ENCODE measurements at places on chromosomes 3 and 15. TPM values are rescaled to one million over a fixed set of nuclear protein-coding genes. Genes with fewer than 3 reads are reported as not detected.
A peak's percentile ranks its signal among the peaks of the same experiment; 100 is the strongest.

- no peak for DNase-seq
Observed at GRCh38 chr15:44307712-44308111, 19.2 kb downstream of the GOLM2 start.

Gene CAMKV
- not detected for total RNA-seq

- no peak for DNase-seq
Observed at GRCh38 chr3:70822669-70823068, 510.2 kb upstream of the MDFIC2 start.

- peak; percentile 15 for DNase-seq
Observed at GRCh38 chr15:101499863-101500713, 10.6 kb upstream of the PCSK6 start.

DNA sequence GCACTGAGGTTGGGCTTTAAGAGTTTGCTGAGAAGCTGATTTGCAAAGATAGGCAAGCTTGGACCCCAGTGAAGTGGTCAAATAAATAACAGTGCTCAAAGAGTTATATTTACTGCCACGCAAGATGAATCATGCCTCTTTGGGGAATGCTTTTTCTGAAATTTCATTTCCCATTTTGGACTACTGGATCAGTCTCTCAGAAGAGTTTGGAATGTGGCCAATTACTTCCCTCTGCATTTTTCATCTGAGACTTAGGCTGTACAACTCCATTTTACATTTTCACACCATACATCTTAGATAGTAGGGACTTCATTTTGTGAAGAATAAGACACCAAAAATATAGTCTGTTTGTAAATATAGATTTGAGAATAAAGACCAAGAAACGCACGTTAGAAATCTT is 419.7 kb downstream of the FGF12 start:
- no peak for DNase-seq

Gene POLG
- total RNA-seq, result 105 TPM

- DNase-seq, result peak; percentile 1
Observed at GRCh38 chr3:2477620-2478019, 379.0 kb downstream of the CNTN4 start.

DNA sequence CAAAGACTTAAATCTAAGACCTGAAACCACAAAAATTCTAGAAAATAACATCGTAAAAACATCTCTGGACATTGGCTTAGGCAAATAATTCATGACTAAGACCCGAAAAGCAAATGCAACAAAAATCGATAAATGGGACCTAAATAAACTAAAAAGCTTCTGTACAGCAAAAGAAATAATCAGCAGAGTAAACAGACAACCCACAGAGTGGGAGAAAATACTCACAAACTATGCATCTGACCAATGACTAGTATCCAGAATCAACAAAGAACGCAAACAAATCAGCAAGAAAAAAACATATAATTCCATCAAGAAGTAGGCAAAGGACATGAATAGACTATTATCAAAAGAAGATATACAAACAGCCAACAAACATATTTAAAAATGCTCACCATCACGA is 749.4 kb downstream of the PLOD2 start:
- no peak for DNase-seq

DNA sequence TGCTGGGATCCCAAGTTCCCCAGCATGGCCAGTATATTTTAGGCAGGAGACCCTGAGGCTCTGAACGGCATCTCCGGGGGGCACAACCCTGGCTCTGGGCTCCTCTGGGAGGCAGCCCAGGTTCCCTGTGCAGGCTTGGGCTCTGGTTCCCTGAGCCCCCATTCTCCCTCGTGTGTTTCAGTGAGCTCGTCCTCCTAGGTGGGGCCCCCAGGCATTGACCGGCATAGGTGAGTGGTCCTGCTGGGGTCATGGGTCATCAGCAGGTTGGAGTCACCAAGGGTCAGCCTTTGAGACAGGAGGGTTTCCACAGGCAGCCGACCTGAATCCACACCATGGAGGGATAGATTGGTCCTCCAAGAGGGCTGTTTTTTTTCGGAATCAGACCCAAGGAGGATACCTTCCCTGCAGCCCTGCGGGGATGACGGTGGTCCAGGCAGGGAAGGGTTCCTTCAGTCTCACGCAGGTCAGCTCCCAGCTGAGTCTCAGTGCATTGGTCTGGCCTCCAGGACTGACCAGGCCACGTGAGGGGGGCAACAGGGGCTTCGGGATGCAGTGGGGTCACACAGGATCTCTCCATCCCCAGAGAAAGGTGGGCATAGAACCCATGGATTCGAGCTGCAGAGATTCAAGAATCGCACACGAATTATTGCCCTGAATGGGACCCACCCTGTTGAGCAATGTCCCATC is 226.0 kb downstream of the SNRPN start:
- DNase-seq, result no peak

GRCh38 chr3:193569119-193569518 is 14.4 kb upstream of the ATP13A4 start:
- DNase-seq, result no peak

Data from renal cortical epithelial cell (primary cell).